ENCODE measurements at places on chromosomes 1 and 21.

DNA sequence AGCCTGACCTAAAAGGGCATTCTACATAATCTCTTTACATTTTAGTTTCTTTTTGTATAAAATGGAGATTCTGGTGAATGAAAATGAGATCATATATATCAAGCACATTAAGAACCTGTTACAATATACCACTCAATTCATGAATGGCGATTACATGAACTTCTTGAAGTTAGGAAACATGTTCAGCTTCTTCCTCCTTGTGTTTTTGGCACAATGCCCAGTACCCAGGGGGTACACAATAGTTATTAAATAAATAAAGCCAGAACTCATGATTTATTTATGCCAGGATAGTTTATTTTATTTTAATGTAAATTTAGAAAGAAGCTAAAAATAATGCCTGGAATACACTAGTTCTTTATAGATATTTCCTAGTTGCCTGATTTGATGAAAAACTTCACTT, 186.0 kb upstream of the PTGFR start:
- no peak for DNase-seq

DNA sequence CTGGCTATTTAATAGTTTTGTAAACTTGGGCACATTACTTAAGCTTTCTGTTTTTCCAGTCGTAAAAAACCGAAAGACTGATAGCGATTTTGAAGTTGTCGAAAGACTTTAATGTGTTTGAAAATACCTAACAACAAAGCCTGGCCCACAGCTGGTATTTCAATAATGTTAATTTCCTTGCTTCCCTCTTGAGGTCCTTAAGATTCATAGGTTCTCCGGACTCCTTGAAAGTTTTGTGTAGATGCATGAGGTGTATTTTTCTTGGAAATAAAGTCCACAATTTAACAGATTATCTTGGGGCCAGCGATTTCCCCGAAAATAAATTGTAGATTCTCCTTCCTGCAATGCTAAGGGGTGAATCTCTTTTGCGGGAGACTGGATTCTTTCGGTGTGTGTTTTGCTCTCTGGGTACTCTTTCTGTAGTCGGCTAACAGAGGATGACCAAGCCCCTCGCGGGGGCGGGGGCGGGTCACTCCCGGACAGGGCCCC, 735 bp upstream of the YTHDF2 start:
- DNase-seq = no peak

GRCh38 chr1:26391450-26391849, 18.9 kb upstream of the ZNF683 start:
- DNase-seq = no peak

GRCh38 chr21:36470294-36470693, 9.6 kb downstream of the CLDN14 start:
- no peak for DNase-seq

DNA sequence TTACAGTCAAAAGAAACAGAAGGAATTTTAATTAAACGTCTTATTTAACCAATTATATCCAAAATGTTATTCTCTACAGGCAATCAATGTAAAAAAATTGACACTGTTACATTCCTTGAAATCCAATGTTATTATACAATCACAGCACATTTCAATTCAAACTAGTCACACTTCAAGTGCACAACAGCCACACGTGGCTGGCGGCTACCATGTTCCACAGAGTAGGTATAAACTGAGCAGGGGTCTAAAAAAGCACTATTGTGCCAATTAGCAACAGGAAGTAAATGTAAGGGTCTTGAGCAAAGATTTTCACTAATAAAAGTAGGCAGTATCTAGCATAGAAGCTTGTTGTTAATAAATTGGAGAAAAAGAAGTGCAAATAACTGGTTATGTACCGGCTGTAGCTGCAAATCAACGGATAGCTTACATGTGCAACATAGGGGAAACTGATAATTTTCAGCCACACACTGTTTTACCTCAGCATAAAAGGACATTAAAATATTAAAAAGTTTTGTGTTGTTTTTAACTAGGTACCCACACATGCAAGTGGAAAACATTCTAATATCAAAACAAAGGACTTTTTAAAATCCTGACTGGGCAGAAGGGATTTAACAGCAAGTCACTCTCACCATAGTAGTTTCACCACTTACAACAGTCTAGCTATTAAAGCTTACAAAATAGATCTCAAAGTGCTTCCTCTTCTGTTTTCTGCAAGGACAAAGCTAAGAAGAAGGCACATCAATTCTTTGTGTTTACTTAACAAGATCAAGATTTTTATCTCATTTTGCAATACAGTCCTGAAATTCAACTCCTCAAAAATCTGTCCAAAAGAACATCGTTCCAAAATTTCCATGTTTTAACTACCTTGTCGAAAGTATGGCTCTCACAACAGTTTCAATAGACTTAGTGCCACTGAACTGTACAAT, 2.5 kb downstream of the CSDE1 start:
- DNase-seq = no peak

GRCh38 chr1:98028800-98029199, 108.0 kb upstream of the DPYD start:
- no peak for DNase-seq

DNA sequence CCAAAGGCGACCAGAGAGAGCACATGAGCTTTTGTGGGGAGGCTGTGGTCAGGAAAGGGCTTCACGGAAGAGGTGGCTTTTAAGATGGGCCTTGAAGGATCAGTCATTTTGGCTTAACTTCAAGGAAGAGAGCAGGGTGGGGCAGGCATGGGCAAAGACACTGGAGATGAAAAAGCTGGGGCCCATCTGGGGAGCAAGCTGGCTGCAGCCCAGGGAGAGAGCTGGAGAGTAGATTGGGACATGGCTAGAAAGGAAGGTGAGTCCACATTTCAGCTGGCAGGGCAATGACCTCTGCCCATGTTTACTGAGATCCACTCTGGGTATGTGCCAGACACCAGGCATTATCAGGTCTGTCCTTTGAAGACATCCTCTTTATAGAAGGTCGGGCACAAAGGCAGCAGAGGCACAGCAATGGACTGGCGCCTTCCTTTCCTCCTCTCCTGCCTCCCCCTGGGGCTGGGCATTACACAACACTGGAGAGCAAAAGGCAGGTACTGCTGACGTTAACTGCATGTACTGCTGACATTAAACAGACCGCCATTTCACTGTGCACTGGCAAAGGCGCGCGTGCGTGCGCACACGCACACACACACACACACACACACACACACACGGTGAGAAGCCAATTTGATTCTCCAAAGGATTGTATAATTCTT, 2.2 kb upstream of the UBXN10 start:
- no peak for DNase-seq

DNA sequence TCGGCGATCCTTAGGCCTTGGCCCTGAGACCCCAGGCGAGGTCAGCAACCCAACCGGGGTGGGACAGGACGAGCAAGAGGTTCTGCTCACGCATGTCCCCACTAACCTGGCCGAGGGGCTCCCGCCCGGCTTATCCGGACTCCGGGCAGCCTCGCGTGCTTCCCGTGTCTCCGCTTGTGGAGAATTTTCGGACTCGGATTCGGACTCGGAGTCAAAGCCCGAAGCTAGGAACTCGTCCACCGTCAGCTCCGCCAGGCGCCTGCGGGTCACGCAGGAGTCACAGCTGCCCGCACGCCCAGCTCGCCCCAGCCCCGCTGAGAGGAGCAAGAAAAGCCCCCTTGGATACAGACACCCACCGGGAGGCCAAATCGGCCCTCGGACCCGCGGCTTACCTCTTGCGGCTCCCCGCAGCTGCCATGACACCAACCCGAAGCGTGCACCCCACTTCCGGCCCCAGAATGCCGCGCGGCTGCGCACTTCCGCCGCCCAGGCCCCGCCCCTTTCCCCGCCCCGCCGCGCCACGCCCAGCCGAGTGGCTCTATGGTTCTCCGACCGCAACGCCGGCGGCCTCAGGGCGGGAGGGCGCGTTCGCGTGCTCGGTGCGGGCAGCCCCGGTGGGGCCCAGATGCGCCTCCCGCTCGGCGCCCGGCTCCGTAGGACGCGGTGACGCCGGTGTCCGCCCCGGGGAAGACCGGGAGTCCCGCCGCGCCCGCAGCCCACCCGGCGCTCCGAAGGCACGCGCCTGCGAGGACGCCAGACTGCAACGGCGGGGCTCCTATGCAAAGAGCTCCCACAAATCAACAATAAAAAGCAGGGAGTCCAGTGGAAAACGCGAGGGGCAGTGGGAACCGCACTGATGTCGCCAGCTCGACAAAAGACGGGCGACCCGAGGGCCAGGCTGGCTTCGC, at the start of gene NOC2L:
Gene NOC2L, minus strand, starts transcription at position 434 of the 908 bp plus-strand sequence. Its CDS starts 16 bp downstream, at position 418.
- peak; percentile 46 for DNase-seq

- no peak for DNase-seq
Observed at GRCh38 chr21:38293765-38294164, 37.0 kb downstream of the KCNJ15 start.

- no peak for DNase-seq
Observed at GRCh38 chr21:45724345-45724961, 80.9 kb downstream of the PCBP3 start.

- peak; percentile 69 for DNase-seq
Observed at GRCh38 chr1:231161667-231162296, at the start of gene TRIM67. Gene TRIM67, plus strand, starts transcription at chr1:231162058. Its CDS starts 912 bp downstream, at chr1:231162970.

- no peak for DNase-seq
Observed at GRCh38 chr1:66737836-66738235, 14.4 kb upstream of the DYNLT5 start.

DNA sequence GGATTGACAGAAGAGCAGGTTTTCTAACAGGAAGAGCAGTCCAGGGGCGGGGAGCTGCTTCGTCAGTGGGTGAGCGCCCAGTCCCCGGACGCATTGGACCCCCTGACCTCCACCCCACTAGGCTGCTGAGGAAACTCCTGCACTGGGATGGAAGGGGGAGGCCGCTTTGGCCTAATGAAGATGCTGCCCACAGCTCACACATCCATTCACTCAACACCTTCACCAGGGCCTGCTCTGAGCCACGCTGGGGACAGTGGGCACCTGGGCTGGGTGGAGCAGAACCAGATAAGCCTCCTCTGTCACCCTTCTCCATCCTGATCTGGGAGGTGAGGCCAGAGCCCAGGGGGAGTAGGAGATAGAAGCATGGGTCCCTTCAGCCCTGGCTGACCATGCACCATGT, 13.3 kb downstream of the LRP8 start:
- DNase-seq = no peak

- no peak for DNase-seq
Observed at GRCh38 chr1:197862671-197863070, 39.8 kb upstream of the C1orf53 start.

GRCh38 chr1:29655945-29656850, 419.9 kb downstream of the PTPRU start:
- no peak for DNase-seq

DNA sequence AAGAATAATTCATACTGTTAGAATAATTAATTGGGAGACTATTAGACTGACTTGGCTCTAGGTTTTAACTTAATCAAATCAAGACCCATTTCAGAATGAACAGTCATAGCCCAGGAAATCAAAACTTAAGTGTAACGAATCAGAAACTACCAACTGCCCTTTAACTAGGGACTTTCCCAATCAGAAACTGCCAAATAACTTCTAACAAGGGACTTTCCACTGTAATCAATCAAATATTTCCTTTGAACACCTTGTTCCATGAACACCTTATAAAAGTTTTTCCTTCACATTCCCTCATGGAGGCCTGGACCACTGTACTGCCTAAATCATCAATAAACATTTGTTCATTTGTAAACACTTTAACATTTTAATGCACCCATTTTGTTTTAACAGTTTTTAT, 1054.7 kb upstream of the TMPRSS15 start:
- DNase-seq = no peak

DNA sequence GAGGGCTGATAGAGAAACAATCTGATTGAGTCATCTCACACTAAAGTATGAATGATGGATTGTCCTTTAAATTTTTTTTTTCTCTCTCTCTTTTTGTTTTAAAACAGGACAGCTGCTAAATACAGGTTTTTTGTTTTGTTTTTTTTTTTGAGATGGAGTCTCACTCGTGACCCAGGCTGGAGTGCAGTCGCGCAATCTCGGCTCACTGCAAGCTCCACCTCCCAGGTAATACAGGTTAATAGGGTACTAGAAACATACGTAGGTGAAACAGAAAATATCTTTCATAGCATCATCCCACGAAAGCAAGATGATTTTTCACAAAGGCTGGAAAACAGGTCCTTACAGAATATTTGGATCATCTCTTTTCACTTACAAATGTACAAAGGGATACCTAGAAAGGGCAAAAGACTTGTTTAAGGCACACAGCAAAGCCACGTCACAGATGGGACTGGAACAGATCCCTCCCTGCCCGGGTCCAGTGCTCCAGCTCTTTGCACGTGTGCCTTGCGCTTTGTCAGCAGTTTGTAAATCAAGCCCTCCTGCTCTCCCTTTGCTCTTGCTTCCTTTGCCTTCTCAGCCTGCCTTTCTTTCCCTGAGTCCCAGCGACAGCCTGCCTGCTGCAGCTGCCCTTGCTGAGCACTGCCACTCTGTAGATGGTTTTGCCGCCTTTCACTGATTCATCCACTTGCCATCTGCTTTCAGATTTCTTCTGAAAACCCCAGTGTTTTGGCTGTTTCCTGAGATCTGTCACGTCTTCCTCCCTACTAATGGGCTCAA, 171.3 kb upstream of the BEND5 start:
- DNase-seq = peak; percentile 90
